ENCODE measurements at places on chromosomes 2 and 18.

- no peak for DNase-seq
These were observed 71.5 kb downstream of the SNTG2 start for GRCh38 chr2:1022178-1022577.

- DNase-seq = no peak
These were observed 31.9 kb downstream of the EXOC6B start for GRCh38 chr2:72793798-72794440.

DNA sequence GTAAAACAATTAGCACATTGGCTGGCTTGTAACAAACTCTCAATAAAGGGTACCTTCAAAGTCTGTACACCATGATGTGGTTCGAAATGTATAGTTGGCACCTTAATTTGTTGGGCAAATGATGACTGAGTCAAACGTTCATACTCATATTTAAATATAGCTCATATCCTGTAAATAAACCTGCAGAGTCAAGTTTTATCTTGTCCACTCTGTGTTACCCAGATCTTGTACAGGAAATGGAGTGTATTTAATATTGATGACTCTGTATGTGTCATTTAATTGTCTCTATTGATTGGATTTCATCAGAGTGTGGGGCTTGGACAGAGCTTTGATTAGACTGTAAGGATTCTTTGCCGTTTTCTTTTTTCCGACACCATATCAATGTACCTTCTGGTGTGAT, 805.6 kb upstream of the ZEB2 start:
- DNase-seq = no peak

GRCh38 chr2:240387669-240388358, 47.6 kb upstream of the GPC1 start:
- no peak for DNase-seq

GRCh38 chr2:41933585-41934320, 114.1 kb upstream of the PKDCC start:
- DNase-seq = no peak

GRCh38 chr2:43840965-43841364, 2.2 kb downstream of the ABCG8 start:
- DNase-seq = no peak

- DNase-seq = no peak
These were observed 142.1 kb downstream of the SLC4A10 start for GRCh38 chr2:161766334-161766733.

- no peak for DNase-seq
These were observed at the start of gene ARHGAP15 for GRCh38 chr2:143128681-143129580. Gene ARHGAP15 (plus strand): TSS chr2:143129419.

DNA sequence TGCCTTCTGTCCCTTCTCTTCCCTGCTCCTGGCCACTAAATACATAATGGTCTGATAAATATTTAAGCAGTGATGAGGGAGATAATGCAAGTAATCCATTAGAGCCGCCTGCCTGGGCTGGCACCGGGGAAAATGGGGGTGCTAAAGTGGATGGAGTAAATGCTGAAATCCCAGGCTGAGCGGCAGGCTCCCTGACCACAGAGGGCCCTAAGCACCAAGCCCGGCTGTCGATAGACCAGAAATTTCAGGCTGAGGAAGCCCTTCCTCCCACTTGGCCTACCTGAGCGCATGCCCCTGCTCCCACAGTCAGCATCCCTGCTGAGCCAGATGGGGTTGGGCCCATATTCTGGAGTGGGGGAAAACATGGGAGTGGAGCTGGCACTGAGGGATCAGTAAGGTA, 197.5 kb upstream of the SKOR2 start:
- no peak for DNase-seq

- no peak for DNase-seq
These were observed 22.5 kb downstream of the ELMOD3 start for GRCh38 chr2:85377083-85377482.

DNA sequence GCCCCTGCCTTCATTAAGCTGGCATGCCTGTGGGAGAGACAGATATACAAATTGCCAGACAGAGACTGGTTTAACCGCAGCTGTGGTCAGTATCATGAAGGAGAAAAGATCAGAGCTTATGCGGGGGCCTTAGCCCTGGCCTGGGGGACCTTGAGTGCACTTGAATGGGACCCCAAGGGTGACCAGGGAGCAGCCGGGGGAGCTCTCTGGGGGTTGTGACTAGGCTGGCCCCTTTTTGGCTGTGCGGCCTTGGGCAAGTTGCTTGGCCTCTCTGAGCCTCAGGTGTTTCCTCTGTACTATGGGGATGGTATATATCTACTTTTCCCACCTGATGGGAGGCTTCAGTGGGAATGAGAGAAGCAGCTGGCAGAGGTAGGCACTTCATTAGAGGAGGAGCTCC, 35.7 kb downstream of the INHBB start:
- DNase-seq = no peak

- no peak for DNase-seq
These were observed 620.6 kb downstream of the IRS1 start for GRCh38 chr2:226179010-226179409.

GRCh38 chr2:57453945-57454344, 592.7 kb upstream of the VRK2 start:
- DNase-seq = no peak
